ENCODE measurements at places on chromosomes 5 and 9. TPM values are rescaled to one million over a fixed set of nuclear protein-coding genes. Genes with fewer than 3 reads are reported as not detected.

MTX3 gene
- 13.6 TPM for total RNA-seq

EMB gene
- 179 TPM for total RNA-seq

GRCh38 chr9:4614627-4615026 is 47.5 kb upstream of the PLPP6 start:
- no peak overlapping the region for H3K4me3 ChIP-seq
- no peaks in the 10 kb centered on the region for H3K36me3 ChIP-seq
- H3K27ac ChIP-seq: no peak overlapping the region
- no peak for DNase-seq
- no peaks in the 10 kb centered on the region for H3K27me3 ChIP-seq

PFN3 gene
- not detected for total RNA-seq

DNA sequence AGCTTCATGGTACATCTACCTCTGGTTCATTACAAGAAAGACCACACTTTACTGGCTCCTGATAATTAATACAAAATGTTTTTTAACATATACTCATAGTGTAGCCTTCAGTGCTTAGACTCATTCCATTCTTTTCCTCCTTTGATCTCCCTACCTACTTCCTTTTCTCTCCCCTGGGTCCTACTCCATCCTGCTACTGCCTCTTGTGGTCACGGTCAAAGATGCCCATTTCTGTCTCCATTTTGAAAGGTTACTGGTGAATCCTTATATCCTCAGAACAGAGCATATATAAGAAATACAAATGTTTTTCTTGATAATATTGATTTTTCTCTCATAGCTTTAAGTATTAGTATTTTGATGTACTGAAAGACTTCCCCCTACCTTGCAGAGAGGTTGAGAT is 375.9 kb downstream of the ARRDC3 start:
- no peak overlapping the region for H3K4me3 ChIP-seq
- no peaks in the 10 kb centered on the region for H3K4me1 ChIP-seq
- DNase-seq: no peak
- H3K36me3 ChIP-seq: no peaks in the 10 kb centered on the region
- no peaks in the 10 kb centered on the region for H3K27me3 ChIP-seq

AHRR gene
- total RNA-seq: 0.88 TPM

DNA sequence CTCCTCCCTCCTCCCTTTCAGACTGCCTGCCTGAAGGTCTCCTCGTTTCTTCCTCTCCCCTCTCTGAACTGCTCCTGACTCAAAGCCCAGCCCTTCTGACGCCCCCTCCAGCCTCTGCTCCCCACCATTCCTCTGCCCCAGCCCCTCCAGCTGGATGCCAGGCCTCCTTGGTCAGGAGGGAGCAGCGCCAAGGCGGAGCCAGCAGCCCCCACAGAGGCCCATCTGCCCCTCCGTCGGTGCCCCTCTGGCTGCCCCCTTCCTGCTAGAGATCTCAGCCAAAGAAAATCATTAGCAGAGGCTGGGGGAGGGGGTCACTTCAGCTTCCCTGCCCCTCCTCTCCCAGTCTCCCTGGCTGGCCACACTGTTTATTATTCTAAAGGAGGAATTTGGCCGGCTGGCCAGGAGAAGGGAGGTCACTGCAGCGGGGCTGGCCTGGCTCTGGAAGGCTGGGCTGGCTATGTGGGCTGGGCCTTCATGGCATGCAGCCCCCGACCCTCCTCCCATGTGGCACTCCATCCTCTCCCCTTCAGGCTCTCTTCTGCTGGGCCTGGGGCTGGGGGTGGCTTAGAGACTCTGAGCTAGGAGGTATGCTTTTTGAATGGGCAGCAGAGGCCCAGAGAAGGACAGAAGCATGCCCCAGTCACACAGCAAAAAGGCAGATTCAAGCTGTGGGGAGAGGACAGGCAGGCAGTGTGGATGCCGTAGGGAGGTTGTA is 16.9 kb downstream of the PDGFRB start:
- no peak overlapping the region for H3K27ac ChIP-seq
- no peaks in the 10 kb centered on the region for H3K27me3 ChIP-seq
- no peak for DNase-seq
- no peak overlapping the region for H3K4me3 ChIP-seq
- peaks cover 7% of the 10 kb centered on the region for H3K4me1 ChIP-seq

DNA sequence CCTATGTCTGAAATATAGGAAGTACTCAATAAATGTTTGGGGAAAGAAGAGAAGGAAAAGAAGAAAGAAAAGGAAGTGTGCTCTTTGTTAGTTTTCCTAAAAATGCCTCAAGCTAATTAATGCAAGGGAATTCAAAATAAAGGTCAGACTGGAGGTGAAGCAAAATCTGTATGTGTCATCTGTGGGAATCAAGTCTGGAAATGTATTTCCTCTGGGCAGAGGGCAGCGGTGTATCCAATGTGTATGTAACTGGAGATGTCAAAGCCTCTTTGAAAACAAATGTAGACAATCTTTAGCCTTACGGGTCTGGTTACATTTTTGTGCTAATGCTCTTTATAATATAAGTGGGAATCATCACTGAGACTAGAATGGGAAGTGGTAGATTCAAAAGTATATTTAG is 471.4 kb downstream of the MAN2A1 start:
- no peak overlapping the region for H3K4me3 ChIP-seq
- no peaks in the 10 kb centered on the region for H3K4me1 ChIP-seq
- no peaks in the 10 kb centered on the region for H3K36me3 ChIP-seq

CDH6 gene
- total RNA-seq: not detected

ACSL6 gene
- total RNA-seq: 2.2 TPM

MPDZ gene
- not detected for total RNA-seq

- H3K4me1 ChIP-seq: peaks cover 21% of the 10 kb centered on the region
- H3K36me3 ChIP-seq: no peaks in the 10 kb centered on the region
- H3K4me3 ChIP-seq: no peak overlapping the region
- peaks cover 21% of the 10 kb centered on the region for H3K27me3 ChIP-seq
Measured at GRCh38 chr9:129480227-129480626, 140.7 kb downstream of the C9orf50 start.

- H3K4me3 ChIP-seq: no peak overlapping the region
- H3K27ac ChIP-seq: no peak overlapping the region
- no peaks in the 10 kb centered on the region for H3K36me3 ChIP-seq
- H3K4me1 ChIP-seq: no peaks in the 10 kb centered on the region
Measured at GRCh38 chr9:83431101-83432060, 106.8 kb downstream of the FRMD3 start.

DNA sequence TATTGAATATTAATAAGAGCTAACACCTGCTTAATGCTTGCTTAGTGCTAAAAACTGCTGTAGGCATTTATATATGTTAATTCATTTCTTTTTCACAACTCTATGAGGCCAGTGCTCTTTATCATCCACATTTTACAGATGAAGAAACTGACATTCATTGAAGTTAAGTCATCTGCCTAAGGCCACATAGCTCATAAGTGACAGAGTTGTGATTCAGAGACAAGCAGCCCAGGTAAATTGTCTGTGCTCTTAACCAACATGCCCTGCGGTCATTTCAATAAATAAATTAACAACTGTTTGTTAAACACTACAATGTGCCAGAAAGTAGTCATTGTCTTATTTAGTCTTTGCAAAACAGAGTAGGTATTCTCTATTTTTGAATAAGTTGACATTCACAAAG is 1354.4 kb upstream of the C9orf72 start:
- no peaks in the 10 kb centered on the region for H3K27me3 ChIP-seq
- no peak for DNase-seq
- H3K36me3 ChIP-seq: no peaks in the 10 kb centered on the region
- H3K4me3 ChIP-seq: no peak overlapping the region
- H3K27ac ChIP-seq: no peak overlapping the region
- H3K4me1 ChIP-seq: no peaks in the 10 kb centered on the region

DNA sequence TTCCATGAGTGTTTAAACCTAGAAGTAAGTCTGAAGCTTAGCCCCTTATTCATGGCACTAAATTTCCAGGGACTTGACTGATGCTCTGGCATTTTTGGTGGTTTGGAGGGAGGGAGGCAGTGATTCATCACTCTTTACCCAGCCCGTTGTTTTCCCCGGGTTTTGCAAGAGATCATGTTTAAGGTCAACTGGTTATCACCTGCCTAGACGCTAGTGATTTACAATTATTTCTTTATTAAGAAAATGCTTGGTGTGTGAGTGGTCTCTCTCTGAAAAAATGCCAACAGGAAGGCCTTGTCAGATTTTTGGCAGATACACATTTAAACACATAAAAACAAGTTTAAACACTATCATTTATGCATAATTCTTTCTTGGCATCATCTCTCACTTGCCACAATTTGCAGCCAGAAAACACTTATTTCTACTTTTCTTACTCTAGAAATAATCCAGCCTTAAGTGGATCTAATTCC is 737.9 kb upstream of the ZNF608 start:
- no peak for DNase-seq
- no peak overlapping the region for H3K4me3 ChIP-seq

- H3K4me3 ChIP-seq: no peak overlapping the region
- no peak overlapping the region for H3K27ac ChIP-seq
- no peak for DNase-seq
Measured at GRCh38 chr9:69905286-69905685, 84.7 kb downstream of the CFAP95 start.

- no peaks in the 10 kb centered on the region for H3K27me3 ChIP-seq
- no peak overlapping the region for H3K27ac ChIP-seq
- H3K4me3 ChIP-seq: no peak overlapping the region
- no peaks in the 10 kb centered on the region for H3K4me1 ChIP-seq
- no peaks in the 10 kb centered on the region for H3K36me3 ChIP-seq
Measured at GRCh38 chr9:127232833-127233549, 31.6 kb upstream of the GARNL3 start.

DNA sequence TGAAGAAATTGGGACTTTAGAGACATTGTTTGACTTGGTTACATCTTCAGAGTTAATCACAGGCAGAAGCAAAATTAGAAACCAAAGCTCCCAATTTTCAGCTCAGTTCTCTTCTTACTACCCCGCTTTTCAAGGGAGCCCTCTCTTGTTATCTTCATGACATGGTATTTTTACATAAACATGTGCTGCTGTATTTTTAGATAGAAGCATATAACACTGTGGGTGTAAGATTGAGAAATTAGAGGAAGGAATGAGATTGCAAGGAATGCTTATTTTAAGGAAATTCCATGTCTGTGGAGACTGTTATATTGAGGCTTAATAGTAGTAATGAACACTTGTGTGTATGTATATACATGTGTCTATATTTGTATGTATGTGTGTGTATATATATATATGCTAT is 401.6 kb downstream of the TMEM232 start:
- no peak overlapping the region for H3K4me3 ChIP-seq
- no peaks in the 10 kb centered on the region for H3K4me1 ChIP-seq

DNA sequence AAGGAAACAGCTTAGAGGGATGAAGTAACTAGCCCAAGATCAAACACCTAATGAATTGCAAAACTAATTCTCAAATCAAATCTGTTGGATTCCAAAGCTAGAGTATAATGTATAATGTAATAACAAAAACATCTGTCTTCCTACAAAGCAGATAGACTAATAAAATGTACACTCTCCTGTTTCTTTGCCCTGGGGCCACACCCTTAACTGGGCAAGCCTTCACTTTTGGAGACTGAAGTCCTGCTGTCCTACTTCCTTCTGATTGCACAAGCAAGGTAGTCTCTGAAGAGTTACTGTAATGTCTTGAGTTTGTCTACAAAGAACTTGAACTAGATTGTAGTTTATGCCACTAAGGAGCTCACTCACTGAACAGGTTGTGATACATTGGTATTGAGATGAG is 2.5 kb downstream of the TTC1 start:
- H3K36me3 ChIP-seq: peaks cover 23% of the 10 kb centered on the region
- no peaks in the 10 kb centered on the region for H3K27me3 ChIP-seq
- no peak for DNase-seq

Data from natural killer cell (primary cell).